ENCODE measurements at places on chromosomes 2 and 18.

DNA sequence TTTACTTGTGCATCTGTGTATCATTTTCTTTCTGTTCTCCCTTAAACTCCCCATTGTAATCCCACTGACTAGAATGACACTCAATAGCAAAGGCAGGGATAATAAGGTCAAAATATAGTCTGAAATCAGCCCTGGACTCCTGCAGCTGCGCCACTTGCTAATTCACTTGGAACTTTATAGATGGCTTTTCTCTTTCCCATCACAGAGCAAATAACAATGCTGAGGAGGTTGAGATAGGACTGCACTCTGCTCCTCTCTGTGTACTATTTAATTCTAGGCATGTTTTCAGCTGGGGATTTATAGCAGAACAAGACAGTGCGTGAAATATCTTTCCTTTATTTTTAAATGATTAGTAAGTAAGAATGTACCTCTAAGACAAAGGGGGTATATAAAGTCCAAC, 324.2 kb downstream of the LNPK start:
- no peak for DNase-seq

DNA sequence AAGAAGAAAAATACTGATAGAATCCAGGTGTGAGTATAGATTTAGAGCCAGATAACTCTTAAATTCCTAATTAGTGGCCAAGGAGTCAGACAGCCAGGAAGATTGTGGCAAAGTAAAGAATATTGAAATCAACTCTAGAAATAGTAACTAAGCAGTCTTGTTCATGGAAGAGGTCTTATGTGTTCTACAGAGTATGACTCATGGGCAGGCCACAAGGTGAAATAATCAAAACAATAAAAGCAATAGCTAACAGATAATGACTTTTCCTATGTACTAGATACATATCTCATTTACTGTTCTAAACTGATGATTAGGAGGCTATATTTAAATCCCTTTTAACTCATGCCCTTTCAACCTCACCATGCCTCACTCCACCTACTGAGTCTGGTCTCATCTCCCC, 227.4 kb upstream of the COL3A1 start:
- no peak for DNase-seq

GRCh38 chr18:73859837-73860397, 287.7 kb downstream of the FBXO15 start:
- DNase-seq, result no peak

- peak; percentile 47 for DNase-seq
Measured at GRCh38 chr2:239927424-239927981, 97.6 kb downstream of the NDUFA10 start.

DNA sequence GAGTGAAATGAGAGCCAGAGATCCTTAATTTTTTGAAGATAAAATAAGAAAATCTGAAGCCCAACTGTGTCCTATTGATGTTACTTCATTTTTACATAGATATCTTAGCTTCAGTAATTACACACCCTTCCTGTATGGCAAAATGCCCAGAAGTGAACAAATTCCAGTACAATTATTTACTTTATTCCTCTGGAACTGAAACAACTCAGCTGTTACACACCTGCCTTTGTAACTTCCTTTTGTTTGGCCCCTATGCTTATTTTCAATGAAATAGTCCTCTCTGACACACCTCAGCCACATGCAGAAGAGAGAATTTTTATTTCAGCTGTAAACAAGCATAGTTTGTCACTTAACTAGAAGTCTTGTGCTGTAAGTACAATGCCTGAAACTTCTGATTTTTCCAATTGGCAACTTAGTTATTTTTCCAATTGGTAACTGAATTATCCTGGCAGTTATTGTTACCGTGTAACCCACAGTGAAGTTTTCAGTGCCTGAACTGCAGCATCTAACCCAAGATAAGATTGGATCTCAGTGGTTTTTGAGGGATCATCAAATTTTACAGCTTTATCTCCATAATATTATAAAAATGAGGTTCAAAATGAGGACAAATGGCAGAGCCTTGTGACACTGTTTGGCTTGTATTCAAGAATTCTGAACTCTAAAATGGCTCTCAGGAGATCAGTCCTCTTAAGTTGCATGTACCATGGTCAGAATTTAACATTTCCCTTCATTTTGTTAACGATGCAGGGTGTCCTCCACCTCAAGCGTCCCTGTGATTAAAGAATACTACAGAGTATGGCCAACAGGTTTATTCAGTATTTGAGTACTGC, 82.6 kb downstream of the PKP4 start:
- peak; percentile 62 for DNase-seq

DNA sequence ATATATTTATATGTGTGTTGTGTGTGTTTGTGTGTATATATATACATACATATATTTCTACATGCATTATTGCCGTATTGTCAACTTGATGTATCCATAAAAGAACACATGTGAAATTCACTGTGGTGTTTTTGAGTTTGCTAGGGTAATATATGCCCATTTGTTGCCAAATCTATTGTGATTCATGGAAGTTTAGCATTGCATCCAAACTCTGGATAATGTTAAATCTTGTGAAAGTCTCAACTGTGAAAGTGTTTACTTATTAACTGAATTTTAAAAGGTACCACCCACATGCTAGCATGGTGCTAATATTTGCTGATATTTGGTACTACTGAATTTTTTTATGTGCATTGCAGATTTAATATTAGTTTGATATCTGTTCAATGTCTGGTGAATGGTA, 96.6 kb upstream of the SLC8A1 start:
- DNase-seq, result no peak

DNA sequence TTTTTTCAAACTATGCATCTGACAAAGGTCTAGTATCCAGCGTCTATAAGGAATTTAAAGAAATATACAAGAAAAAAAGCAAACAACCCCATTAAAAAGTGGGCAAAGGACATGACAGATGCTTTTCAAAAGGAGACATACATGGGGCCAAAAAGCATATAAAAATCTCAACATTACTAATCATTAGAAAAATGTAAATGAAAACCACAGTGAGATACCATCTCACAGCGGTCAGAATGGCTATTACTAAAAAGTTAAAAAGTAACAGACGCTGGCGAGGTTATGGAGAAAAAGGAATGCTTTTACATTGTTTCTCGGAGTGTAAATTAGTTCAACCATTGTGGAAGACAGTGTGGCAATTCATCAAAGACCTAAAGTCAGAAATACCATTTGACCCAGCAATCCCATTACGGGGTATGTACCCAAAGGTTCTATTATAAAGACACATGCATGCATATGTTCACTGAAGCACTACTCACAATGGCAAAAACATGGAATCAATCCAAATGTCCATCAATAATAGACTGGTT, 643.1 kb upstream of the LRRTM1 start:
- DNase-seq, result no peak

- DNase-seq, result no peak
Measured at GRCh38 chr2:182463760-182464159, 36.9 kb upstream of the PDE1A start.

GRCh38 chr2:138503087-138503442, 1.5 kb downstream of the SPOPL start:
- DNase-seq, result no peak

GRCh38 chr2:8334866-8335325, 347.0 kb upstream of the ID2 start:
- no peak for DNase-seq

- no peak for DNase-seq
Measured at GRCh38 chr2:232231554-232231953, 147.0 kb upstream of the ALPP start.

- DNase-seq, result peak; percentile 55
Measured at GRCh38 chr2:47520825-47521665, 118.1 kb downstream of the MSH2 start.

DNA sequence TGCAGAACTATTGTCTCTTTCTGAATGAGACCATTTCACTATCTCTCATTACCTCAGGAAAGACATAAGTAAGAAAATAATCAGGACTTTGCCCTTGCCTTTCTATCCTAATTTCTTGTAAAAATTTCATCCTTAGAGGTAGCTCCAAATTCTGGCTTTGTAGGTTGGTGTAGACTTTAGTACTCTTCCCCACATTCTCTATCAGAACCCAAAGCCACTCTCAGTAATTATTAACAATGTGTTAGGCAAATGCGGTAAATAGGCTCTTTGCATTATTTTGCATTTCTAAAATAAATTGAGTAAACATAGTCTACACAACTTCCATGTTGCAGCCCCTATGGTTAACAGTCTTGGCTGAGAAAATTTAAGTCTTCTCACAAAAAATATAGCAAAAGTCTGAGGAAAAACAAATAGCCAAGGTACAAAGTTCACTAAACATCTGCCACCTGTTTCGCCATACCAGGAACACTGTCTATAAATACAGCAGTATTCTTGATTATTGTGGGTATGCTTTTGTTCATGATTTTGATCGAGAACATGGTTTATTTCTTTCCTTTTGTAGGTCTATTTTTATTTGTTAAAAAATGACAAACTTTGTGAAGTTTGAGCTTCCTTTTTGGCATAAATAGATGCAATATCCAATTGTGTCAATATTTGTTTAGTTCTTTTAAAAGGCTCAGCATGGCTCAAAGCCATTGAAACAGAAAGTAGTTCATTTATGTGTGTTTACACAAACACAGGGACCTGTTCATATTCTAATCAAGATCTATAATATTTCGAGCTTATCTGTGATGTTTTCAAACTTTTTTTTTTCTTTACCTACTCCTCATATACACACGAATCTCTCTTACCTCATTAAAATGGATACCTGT, 1061.5 kb downstream of the CNTNAP5 start:
- no peak for DNase-seq

DNA sequence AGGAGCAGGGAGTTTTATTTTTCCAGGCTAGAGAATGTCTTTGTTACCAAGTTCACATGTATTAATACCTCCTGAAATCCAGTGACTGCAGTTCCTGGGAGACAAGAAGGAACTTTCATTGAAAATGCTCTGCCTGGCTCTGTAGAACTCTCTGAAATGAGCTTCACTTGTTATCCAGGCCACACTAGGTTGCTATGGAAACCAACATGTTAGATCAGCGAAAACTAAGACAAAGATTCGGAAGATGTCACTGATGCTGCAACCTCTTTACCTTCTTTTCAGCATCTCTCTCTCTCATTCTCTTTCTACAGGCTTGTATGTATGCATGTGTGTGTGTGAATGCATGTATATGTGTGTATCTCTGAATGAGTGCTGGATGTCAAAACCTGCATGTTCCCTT, 218.5 kb downstream of the TRIB2 start:
- peak; percentile 13 for DNase-seq

GRCh38 chr2:26786207-26787028, 562 bp downstream of the CENPA start:
- DNase-seq, result no peak

GRCh38 chr18:267380-267687, 513 bp downstream of the THOC1 start:
- no peak for DNase-seq

GRCh38 chr2:24399434-24400206, 39.3 kb upstream of the ITSN2 start:
- DNase-seq, result no peak

GRCh38 chr2:232502511-232502910, 14.9 kb upstream of the ECEL1 start:
- DNase-seq, result no peak

DNA sequence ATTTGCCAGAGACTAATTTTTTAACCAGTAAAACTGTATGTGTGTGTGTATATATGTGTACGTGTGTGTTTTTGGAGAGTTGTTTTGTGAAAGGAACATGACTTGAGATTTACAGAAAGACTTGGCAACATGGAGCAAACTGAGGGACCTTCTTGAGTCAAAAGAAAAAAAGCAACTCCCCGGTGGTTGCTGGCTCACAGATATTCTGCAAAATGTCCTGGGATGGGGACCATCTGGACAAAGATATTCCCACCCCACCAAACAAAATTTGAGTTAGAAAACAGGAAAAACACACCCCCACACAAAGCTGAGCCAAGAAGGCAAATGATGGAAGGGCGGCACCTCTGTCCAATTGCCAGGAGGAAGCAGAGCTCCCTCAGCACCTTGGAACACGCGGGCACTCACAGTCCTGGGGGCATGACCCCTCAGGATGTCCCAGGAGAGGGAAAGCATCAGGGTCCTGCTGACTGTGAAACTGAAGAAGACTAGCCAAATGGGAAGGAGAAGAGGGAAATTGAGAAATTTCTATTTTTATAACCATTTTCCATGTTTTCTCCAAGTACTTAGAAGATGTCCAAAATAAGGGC, 290.2 kb upstream of the ACVR2A start:
- no peak for DNase-seq

GRCh38 chr18:80201739-80202138, 45.6 kb downstream of the PARD6G start:
- DNase-seq, result no peak

GRCh38 chr2:154125891-154126290, 254.2 kb downstream of the GALNT13 start:
- DNase-seq, result no peak

- DNase-seq, result peak; percentile 35
Measured at GRCh38 chr2:152097290-152097800, 1.5 kb downstream of the CACNB4 start.

- no peak for DNase-seq
Measured at GRCh38 chr2:8438476-8438875, 243.4 kb upstream of the ID2 start.

DNA sequence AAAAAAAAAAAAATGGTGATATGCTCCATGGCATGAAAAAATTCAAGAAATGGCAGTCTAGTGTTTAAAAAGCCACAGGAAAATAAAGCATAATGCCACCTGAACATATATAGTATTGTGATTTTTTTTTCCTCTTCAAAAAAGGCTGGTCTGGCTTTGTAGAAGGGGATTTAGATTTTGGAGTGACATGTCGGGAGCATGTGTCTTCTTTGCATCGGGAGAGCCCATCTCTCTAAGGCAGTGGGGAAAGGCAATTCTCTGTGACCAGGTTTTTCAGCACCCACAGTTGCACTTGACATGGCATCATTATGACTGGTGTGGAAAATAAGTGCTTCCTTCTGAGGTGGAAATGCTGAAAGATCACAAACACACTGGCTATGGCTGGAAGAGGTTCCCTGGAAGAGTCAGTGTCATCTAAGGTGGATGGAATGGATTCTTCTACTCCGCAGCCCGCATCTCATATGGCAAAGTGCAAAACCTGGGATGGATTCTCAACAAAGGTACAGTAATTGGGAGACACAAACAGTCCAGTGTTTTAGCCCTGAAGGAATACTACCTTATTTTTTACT, 172.5 kb downstream of the AGAP1 start:
- DNase-seq, result peak; percentile 86

GRCh38 chr18:28735731-28736130, 558.8 kb upstream of the CDH2 start:
- peak; percentile 83 for DNase-seq

- DNase-seq, result peak; percentile 6
Measured at GRCh38 chr2:26126074-26126473, 46.8 kb upstream of the GAREM2 start.
